ENCODE measurements at places on chromosomes 4 and X.

DNA sequence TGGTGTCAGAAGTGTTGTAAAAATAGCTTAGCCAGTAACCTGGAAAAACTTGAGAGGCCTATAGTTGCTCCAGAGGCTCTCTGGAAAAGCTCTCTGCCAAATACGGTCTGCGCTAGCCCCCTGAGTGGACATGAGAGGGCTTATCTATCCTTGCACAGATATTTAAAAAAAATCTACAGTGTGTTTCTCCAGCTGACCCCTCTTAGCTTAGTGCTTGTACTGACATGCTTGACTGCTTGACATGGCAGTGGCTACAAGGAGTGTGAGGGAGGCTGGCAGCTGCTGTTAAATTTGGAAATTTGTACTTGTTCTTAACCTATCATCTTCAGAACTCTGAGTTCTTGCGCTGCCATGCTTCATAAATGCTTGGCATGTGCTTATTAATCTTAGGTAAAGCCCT is 229.2 kb downstream of the RBMX2 start:
- no peak for DNase-seq

GRCh38 chr4:154036856-154037255 is 248.0 kb upstream of the SFRP2 start:
- no peak for DNase-seq

GRCh38 chrX:41236629-41237028 is 97.3 kb upstream of the DDX3X start:
- DNase-seq: no peak

DNA sequence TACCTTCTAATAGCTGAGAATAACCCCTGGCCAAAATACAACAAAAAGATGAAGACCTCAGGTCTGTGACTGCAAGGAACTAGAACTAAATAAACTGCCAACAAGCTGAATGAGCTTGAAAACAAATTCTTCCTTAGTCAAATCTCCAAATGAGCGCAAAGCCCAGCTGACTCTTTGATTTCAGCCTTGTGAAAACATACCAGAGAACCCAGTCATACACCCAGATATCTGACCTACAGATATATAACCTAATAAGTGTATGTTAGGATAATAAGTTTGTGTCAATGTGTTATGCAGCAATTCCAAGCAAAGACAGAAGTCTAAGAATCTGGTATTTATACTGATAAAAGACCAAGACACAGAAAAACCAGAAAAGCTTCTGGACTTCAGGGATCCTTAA is 38.0 kb upstream of the ADGRL3 start:
- DNase-seq: no peak

All from left ventricle myocardium superior (tissue), 1 donor.